ENCODE measurements at places on chromosomes 12 and 14.

GRCh38 chr14:34989762-34990161 is 7.0 kb downstream of the SRP54 start:
- DNase-seq: no peak

DNA sequence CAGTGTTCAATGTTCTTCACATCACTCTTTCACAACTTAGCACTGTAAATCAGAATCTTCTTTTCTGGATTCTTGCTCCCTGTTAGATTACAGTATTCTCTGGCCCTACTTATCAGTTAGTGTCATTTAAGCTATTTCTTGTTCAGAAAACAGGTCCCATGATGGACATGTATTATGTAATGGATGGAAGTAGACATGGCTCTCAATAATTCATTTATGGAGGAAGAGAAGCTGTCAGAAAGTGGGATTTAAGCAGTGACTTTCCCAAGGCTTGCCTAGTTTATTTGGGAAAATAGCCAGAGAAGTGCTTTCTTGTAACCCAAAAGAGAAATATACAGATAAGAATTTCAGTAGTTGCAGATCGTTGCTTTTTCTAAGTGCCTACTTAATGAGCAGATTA is 1.6 kb downstream of the ERC1 start:
- no peak for DNase-seq

- DNase-seq: no peak
These were observed 11.8 kb downstream of the ALG10B start for GRCh38 chr12:38328306-38328895.

- DNase-seq: peak; percentile 10
These were observed 4.9 kb upstream of the NECAP1 start for GRCh38 chr12:8077207-8077606.

DNA sequence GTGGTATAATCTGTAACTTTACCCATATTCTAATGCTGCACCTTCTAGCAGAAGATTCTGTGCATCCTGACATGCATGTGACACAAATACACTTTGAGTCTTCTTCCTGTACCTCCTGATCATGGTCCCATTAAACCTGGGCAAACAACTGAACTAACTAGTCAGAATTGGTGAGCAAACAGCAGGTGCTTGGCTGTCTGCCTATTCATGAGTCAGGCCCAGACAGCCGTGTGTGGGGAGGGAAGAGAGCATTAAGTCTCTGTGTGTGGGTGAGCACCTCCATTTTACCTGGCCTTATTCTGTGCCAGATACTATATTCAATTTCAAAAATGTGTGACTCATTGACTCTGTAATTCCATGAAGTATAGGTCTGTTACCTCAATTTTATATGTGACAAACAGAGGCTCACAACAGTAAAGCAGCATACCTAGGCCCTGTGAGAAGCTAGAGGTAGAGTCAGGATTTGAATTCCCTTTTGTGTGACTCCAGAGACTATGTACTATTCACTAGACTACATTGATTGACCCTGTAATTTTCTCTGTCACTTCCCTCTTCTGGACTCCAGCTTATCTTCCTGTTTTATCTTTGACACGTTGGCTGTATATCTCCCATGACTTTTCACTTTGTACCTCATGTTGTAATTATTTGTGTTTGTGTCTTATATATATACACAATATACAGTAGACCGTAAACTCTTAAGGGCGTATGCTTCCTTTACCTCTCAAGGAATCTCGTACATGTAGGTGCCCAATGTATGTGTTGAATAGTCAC is 32.2 kb downstream of the SUSD6 start:
- DNase-seq: peak; percentile 87

- DNase-seq: no peak
These were observed 24.5 kb downstream of the PCNX4 start for GRCh38 chr14:60116181-60116580.

GRCh38 chr12:108115123-108116121 is 13.7 kb upstream of the WSCD2 start:
- DNase-seq: no peak

GRCh38 chr12:102372087-102372486 is 108.3 kb downstream of the IGF1 start:
- DNase-seq: no peak

GRCh38 chr12:3179731-3180130 is 102.6 kb downstream of the TSPAN9 start:
- no peak for DNase-seq

DNA sequence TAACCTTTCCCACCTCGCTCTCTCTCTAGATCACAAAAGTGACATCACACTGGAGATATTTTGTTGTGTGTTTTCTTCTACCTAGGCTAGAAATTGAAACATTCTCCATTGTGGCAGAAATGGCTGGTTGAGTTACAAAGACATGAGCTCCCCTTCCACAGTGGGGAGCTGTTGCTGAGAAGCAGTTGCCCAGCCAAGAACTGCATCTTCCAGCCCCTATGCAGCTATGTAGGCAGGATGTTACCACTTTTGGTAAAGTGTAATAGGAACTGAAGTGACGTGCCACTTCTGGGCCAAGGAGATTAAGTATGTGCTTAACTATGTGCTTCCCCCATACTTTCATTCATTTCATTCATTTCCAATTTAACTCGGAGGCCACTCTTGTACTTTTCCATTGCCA is 138.7 kb upstream of the E2F7 start:
- DNase-seq: peak; percentile 5

DNA sequence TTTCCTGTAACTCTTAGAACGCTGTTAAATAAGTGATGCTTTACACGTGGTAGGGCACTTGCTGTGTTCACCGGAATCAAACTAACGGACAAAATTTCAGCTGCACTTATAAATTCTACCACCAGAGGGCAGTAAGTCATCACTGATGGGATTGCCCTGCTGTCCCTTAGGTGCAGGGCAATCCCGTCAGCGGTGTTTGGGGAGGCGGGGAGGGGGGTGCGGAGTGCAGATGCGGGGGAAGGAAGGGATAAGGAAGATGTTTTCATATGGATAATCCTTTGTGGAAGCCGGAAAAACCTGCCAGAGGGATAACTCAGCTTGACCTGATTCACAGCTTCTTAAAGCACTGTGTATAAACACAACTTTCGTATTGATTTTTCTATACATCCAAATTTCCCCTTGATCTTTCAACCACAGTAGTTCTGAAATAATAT is 21.7 kb upstream of the SLC10A1 start:
- peak; percentile 42 for DNase-seq

DNA sequence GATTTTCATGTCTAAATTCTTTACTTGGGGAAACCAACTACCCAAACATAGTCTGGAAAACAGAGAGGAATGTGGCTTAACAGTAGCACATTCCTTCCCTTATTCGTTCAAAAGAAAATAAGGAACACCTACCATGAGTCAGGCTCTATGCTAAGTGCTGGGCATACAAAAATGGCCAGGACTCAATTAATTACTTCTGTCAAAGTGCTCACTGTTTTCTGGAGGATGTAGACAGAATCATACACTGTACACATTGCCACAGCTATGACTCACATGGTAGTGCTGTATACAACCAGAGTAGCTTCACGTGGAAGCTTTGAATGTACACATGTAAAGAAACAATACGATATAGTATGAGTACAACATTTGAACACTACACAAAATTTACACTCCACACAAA is 50.1 kb downstream of the SLC25A21 start:
- no peak for DNase-seq

GRCh38 chr12:27345376-27345775 is 12.7 kb downstream of the BMAL2 start:
- DNase-seq: no peak

GRCh38 chr14:103692159-103692558 is 23.1 kb downstream of the XRCC3 start:
- no peak for DNase-seq

- no peak for DNase-seq
These were observed 886.2 kb downstream of the TRHDE start for GRCh38 chr12:73158341-73158740.

GRCh38 chr12:25058658-25059058 is 109.8 kb upstream of the BCAT1 start:
- no peak for DNase-seq

Data from NCI-H1436 (cell line).